ENCODE measurements at places on chromosomes 4 and X. TPM values are rescaled to one million over a fixed set of nuclear protein-coding genes. Genes with fewer than 3 reads are reported as not detected.

Gene NUDT11
- 1.0 TPM for total RNA-seq

Gene PF4V1
- total RNA-seq, result not detected

Gene CFAP299
- not detected for total RNA-seq

Gene MTNR1A
- total RNA-seq, result 3.9 TPM

Gene TKTL2
- total RNA-seq, result not detected

Gene NXF2B
- total RNA-seq, result not detected

Gene CHST7
- total RNA-seq, result 1.8 TPM

Gene ETNPPL
- not detected for total RNA-seq

Gene UGT2B7
- 3.0 TPM for total RNA-seq
